ENCODE measurements at places on chromosomes 2 and 18. TPM values are rescaled to one million over a fixed set of nuclear protein-coding genes. Genes with fewer than 3 reads are reported as not detected.
A peak's percentile ranks its signal among the peaks of the same experiment; 100 is the strongest.

DNA sequence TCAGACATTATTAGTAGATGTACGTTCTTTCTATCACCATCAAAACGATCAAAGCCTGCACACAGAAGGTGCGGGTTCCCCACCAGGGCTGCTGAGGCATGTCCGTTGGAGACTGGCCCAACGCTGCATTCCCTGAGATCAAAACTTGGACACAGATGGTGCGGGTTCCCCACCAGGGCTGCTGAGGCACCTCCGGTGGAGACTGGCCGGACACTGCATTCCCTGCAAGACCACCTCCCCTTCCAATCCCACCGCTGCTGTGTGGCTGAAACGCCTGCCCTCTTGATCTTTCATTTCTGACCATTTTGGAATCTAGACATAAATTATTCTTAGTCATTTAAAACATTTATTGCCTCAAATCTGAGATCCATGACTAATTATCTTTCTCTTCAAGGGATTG is 254.2 kb upstream of the SALL3 start:
- no peak for DNase-seq

- DNase-seq: no peak
Measured at GRCh38 chr2:158822193-158822592, 27.1 kb downstream of the DAPL1 start.

GRCh38 chr18:1965016-1965415 is 606.3 kb downstream of the METTL4 start:
- DNase-seq: no peak

DNA sequence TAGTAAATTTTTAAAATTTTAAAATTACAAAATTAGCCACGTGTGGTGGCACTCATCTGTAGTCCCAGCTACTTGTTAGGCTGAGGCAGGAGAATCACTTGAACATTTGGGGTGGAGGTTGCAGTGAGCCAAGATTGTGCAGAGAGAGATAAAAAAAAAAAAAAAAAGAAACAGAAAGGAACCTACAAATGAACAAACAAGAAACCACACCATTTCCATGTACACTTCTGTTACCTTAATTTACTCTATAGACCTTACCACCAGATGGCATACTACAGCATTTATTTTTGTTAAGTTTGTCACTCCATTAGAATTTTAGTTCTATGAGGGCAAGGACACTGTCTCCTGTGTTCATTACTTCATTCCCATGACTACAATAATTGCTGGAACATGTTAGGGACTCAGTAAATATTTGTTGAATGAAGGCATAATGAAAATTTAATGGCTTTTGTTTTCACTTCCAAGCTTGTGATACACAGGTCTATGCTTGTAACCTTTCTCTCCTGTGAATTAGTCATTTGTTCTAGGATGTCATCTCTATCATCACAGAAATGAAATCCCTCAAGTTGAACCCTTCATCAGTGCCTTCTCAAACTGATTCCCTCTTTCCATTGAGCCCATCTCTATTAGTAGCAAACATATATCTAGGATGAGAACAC is 76.0 kb downstream of the ARHGAP15 start:
- DNase-seq: peak; percentile 16

DNA sequence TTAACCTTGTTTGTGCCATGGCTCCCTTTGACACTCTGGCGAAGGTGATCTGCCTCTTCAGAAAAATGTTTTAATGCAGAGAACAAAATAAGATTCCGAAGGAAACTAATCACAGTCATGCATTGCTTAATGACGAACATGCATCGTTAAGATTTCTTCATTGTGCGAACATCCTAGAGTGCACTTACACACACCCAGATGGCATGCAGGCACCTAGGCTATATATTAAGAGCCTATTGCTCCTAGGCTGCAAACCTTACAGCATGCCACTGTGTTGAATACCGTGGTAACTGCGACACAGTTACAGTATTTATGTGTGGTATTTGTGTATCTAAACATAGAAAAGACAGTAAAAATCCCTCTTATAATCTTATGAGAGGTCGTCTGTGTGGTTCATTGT is 8.3 kb downstream of the ASAP2 start:
- DNase-seq: no peak

PRSS56 gene
- total RNA-seq: not detected

ABCA12 gene
- not detected for total RNA-seq

Measured in activated CD4-positive, alpha-beta memory T cell treated with anti-CD3 and anti-CD28 coated beads, Interleukin-2, amount 10 ng/mL, durations not matched to agents 7 days and 5 days (primary cell).